Vagina (tissue), 2 donors: ENCODE measurements at places on chromosomes 6 and 20.

- peaks cover 18% of the 10 kb centered on the region for H3K4me1 ChIP-seq
- H3K27ac ChIP-seq = no peak overlapping the region
- no peaks in the 10 kb centered on the region for H3K27me3 ChIP-seq
- DNase-seq = no peak
- H3K36me3 ChIP-seq = no peaks in the 10 kb centered on the region
Observed at GRCh38 chr20:62032609-62033368, 32.9 kb downstream of the TAF4 start.

DNA sequence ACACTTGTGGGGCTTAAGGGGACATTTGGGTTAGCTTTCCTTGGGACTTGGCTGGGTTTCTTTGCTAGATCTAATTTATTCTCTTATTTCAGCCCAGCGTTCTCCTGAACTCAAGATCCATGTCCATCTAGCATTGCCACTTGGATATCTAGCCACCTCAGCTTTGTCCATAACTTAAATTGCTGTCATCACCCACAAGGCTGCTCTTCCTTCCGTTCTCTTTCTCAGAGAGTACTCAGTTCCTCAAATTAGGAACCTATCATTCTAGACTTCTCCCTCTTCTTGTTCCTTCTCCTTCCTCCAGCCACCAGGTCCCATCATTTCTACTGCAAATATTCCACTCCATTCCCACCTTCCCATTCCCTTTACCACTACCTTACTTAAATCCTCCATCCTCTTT, 4.3 kb downstream of the SMIM26 start:
- H3K36me3 ChIP-seq = no peaks in the 10 kb centered on the region
- no peak overlapping the region for H3K27ac ChIP-seq
- no peak overlapping the region for H3K4me3 ChIP-seq
- peaks cover 13% of the 10 kb centered on the region for H3K4me1 ChIP-seq
- DNase-seq = no peak

- no peak overlapping the region for H3K4me3 ChIP-seq
- H3K27me3 ChIP-seq = no peaks in the 10 kb centered on the region
- no peak overlapping the region for H3K27ac ChIP-seq
- H3K36me3 ChIP-seq = no peaks in the 10 kb centered on the region
Observed at GRCh38 chr6:148186916-148187315, 155.7 kb upstream of the SASH1 start.

- no peaks in the 10 kb centered on the region for H3K36me3 ChIP-seq
- H3K27me3 ChIP-seq = peaks cover 3% of the 10 kb centered on the region
Observed at GRCh38 chr20:38805502-38805957, at the start of gene PPP1R16B. Gene PPP1R16B (plus strand): TSS chr20:38805697. CDS start chr20:38835926, 30,229 bp downstream.

DNA sequence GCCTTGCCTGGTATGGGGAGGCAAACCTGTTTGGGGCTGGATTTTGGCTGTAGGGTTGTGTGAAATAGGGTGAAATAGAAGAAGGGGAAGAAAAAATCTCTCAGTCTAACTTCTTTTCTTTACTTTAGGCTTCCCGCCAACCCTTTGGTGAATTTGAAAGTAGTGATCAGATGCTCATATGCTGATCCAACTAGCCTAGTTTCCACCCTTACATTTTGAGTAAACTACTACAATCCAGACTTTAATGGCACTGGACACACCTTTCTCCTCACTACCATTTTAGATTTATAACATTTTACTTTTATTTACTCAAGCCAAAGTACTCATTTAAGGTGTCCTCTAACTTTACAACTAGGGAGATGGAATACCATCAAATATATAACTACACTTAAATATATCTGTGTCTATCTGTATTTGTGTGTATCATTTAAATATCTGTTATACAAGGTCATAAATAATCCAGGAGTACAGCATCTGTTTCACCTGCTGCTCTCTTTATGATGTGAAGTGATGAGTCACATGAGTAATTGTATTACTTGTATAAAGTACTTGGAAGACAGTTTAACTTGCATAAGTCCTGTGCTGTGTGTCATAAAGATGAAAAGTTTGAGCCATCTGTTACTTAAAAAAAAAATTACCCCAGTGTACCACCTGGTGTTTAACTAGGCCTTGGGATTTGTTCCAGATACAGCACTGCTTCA, 172.1 kb downstream of the CDKAL1 start:
- no peaks in the 10 kb centered on the region for H3K36me3 ChIP-seq
- H3K27ac ChIP-seq = no peak overlapping the region
- DNase-seq = no peak
- H3K27me3 ChIP-seq = no peaks in the 10 kb centered on the region
- H3K4me3 ChIP-seq = no peak overlapping the region
- H3K4me1 ChIP-seq = peaks cover 23% of the 10 kb centered on the region

DNA sequence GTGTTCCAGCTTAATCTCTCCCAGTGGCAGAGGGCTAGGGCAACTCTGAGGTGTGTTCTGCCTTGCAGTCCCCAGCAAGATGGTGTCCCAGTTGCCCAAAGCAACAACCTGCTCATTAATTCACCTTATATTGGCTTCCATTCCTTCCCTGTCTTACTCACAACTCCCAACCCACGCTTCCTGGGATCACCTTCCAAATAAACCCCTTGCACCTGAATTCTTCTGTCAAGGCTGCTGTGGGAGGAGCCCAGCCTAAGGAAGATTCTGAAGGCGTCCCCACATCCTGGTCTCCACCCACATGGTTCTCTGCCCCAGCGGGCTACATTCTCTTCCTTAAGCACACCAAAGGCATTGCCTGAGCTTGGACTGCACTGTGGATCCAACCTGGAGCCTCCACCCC, 116.6 kb upstream of the MAFB start:
- no peaks in the 10 kb centered on the region for H3K36me3 ChIP-seq
- peak; percentile 76 for DNase-seq
- no peaks in the 10 kb centered on the region for H3K4me1 ChIP-seq
- H3K27ac ChIP-seq = no peak overlapping the region
- no peaks in the 10 kb centered on the region for H3K27me3 ChIP-seq

DNA sequence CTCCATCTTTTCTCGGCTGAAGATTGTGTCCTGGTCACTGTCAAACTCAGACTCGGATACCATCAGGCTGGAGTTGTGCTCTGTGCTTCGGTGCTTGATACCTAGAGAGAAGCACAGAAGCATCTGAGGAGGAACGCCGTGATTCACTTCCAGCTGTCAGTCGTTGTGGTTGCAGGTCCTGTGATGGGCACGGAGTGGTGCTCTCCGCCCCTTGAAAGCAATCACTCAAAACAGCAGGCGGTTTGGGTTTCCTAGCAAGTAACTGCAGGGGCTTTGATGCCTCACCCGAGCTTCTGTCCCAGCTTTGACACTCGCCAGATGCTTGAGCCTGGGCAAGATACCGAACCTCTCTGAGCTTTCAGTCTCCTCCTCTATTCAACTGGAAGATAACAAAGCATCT, 52.5 kb downstream of the ALDH5A1 start:
- H3K36me3 ChIP-seq = no peaks in the 10 kb centered on the region
- no peaks in the 10 kb centered on the region for H3K27me3 ChIP-seq
- no peak overlapping the region for H3K4me3 ChIP-seq
- H3K4me1 ChIP-seq = no peaks in the 10 kb centered on the region

DNA sequence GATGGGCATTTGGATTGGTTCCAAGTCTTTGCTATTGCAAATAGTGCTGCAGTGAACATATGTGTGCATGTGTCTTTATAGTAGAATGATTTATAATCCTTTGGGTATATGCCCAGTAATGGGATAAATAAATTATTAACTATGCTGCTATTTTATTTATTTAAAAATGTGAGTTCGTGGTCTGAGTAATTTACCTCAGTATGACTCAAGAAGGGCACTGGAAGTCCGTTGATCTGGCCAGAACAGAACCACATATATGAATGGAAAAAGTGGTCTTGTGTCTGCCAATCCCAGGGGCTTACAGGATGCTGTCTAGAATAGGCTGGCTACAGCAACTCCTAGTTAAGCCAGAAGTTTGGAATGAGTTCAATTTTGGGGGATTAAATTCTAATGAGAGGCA, 27.6 kb upstream of the HLA-C start:
- no peaks in the 10 kb centered on the region for H3K27me3 ChIP-seq
- H3K4me3 ChIP-seq = no peak overlapping the region

- no peaks in the 10 kb centered on the region for H3K36me3 ChIP-seq
- no peak overlapping the region for H3K4me3 ChIP-seq
- no peak overlapping the region for H3K27ac ChIP-seq
- DNase-seq = no peak
- no peaks in the 10 kb centered on the region for H3K4me1 ChIP-seq
Observed at GRCh38 chr6:98467902-98468301, 366.5 kb upstream of the POU3F2 start.

DNA sequence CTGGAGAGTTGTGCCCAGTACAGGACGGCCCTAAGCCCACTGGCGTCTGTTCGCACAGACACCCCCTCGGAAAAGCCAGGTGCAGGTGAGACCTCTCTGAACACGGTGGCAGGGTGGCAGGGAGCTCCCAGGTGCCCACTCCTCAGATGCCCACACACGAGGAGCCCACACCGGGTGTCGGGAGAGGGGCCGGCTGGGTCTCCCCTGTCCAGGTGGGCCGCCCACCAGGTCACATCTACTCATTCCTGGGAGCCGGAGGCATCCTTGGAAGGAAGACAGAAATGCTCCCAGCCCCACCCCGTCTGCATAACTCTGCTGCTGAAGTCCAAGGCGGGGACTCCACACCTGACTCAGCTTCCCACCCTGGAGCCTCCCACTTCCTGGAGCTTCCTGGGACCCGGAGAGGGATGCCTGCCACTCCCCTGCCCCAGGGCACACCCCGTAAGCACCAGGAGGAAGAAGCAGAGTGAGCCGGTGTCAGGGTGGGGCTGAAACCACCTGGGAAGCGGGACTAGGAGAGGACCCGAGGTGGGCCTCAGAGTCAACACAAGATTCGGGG, 2.5 kb downstream of the SRMS start:
- no peak for DNase-seq
- H3K27me3 ChIP-seq = peaks cover 4% of the 10 kb centered on the region
- no peaks in the 10 kb centered on the region for H3K36me3 ChIP-seq
- H3K4me3 ChIP-seq = no peak overlapping the region
- H3K4me1 ChIP-seq = no peaks in the 10 kb centered on the region
- no peak overlapping the region for H3K27ac ChIP-seq

- H3K27ac ChIP-seq = no peak overlapping the region
- no peaks in the 10 kb centered on the region for H3K4me1 ChIP-seq
- no peaks in the 10 kb centered on the region for H3K27me3 ChIP-seq
- no peak for DNase-seq
Observed at GRCh38 chr6:25640446-25640845, 11.6 kb upstream of the SCGN start.

DNA sequence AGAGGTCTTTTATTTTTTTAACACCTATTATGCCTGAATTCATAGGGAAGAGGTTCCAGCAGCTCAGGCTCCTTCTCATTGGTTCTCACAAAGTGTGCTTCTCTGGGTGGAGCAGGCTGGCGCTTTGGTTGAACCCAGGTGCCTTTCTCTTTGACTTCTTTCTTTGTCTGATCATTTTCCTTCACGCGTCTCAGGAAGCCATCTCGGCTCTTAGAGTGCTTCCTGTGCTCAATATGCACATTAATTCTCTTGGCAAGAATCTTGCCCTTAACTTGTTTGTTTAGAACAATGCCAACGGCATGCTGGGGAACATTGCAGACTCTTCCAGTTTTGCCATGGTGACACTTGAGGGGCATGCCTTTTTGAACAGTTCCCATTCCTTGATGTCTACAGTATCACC, 44.2 kb upstream of the RNF24 start:
- no peak overlapping the region for H3K4me3 ChIP-seq
- H3K4me1 ChIP-seq = peaks cover 15% of the 10 kb centered on the region
- DNase-seq = peak; percentile 49
- H3K27me3 ChIP-seq = no peaks in the 10 kb centered on the region
- no peaks in the 10 kb centered on the region for H3K36me3 ChIP-seq

- H3K27ac ChIP-seq = no peak overlapping the region
- no peaks in the 10 kb centered on the region for H3K36me3 ChIP-seq
- H3K4me1 ChIP-seq = no peaks in the 10 kb centered on the region
- no peak for DNase-seq
- no peaks in the 10 kb centered on the region for H3K27me3 ChIP-seq
Observed at GRCh38 chr6:99091985-99092384, 144.2 kb upstream of the FBXL4 start.

- H3K27me3 ChIP-seq = no peaks in the 10 kb centered on the region
- peak; percentile 99 for DNase-seq
- H3K4me3 ChIP-seq = no peak overlapping the region
Observed at GRCh38 chr20:32621071-32621890, 36.1 kb upstream of the NOL4L start.

GRCh38 chr6:69232911-69233448, 563.8 kb downstream of the LMBRD1 start:
- no peak overlapping the region for H3K27ac ChIP-seq
- no peaks in the 10 kb centered on the region for H3K4me1 ChIP-seq
- H3K27me3 ChIP-seq = no peaks in the 10 kb centered on the region
- H3K36me3 ChIP-seq = no peaks in the 10 kb centered on the region
- H3K4me3 ChIP-seq = no peak overlapping the region

GRCh38 chr20:58911970-58912369, 59.5 kb downstream of the GNAS start:
- no peaks in the 10 kb centered on the region for H3K27me3 ChIP-seq
- H3K4me1 ChIP-seq = peaks cover 24% of the 10 kb centered on the region
- no peak overlapping the region for H3K27ac ChIP-seq
- H3K36me3 ChIP-seq = peaks cover 40% of the 10 kb centered on the region
- no peak for DNase-seq

DNA sequence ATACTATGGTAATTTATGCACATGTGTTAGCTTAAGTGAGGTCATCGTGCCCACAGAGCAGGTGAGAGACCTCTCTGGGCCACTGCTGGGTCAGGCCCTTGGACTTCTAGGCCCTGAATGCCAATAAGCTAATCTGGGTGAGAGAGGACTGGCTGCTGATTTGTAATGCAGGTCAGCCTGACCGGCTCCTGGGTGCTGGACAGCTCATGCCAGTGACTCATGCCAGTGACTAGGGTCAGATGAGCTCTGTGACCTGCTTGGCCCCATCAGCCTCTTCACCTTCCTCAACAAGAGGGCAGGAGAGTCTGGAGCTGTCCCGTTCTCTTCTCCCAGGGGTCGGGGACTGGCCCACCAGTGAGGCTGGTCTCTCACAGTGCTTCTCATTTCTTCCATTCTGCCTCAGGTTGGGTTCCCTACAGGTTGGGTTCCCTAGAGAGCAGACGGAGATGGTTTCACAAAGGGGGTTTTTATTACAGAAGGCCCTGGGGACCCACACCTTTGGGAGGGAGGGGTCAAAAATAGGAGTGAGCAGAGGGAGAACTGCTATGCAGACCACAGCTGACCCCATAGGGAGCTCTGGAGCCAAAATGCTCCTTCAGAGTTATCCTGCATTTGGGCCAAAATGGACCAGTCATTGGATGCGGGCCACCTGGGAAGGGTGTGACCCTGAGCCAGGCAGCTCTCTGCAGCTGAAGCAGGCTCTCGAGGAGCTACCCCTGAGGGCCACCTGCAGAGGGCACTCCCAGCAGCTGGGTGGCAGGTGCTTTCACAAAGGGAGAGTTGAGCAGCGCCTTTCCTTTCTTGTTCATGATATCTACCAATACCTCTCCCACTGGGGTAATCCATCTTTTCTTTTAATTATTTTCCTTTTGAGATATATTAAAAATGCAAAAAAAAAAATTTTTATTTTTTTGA, 2.2 kb upstream of the OXT start:
- no peaks in the 10 kb centered on the region for H3K27me3 ChIP-seq
- H3K36me3 ChIP-seq = no peaks in the 10 kb centered on the region
- DNase-seq = no peak
- H3K4me3 ChIP-seq = no peak overlapping the region
- H3K27ac ChIP-seq = peak overlapping the region; percentile 80
- H3K4me1 ChIP-seq = peaks cover 51% of the 10 kb centered on the region

- H3K4me3 ChIP-seq = no peak overlapping the region
- H3K27me3 ChIP-seq = no peaks in the 10 kb centered on the region
- H3K36me3 ChIP-seq = no peaks in the 10 kb centered on the region
- no peak overlapping the region for H3K27ac ChIP-seq
- no peak for DNase-seq
Observed at GRCh38 chr6:25913741-25914140, 16.8 kb downstream of the SLC17A2 start.
